ENCODE measurements at places on chromosomes 3 and 15.

GRCh38 chr3:69410301-69410700, 24.4 kb upstream of the FRMD4B start:
- DNase-seq, result peak; percentile 23

- no peak for DNase-seq
These were observed 62.5 kb downstream of the IL20RB start for GRCh38 chr3:137020315-137020714.

DNA sequence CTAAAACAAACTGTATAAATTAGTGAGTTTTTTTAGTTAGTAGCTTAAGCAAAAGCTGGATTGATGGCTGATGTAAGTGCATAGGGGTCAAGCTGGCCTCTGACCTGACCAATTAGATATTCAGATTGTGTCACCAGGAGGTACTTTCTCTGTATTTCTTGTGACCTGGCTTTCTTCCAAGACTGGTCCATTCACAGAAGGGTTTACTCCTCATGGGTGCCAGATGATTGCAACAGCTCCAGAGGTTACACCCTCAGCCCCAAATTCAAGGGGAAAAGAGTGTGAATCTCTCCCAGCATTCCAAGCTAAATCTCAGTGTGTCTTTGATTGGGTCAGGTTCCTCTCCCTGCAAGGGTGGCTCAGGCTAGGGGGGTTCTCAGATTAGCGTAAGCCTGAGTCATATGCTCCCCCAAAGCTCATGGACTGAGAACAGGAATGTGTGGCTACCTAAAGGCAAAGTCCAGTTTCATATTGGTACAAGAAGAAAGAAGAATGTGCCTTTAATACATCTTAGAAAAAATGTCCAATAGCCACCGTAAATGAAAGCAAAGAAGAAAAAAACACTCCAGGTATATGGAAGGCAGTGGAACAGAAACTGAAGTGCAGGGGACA, 16.5 kb downstream of the PML start:
- DNase-seq, result no peak

DNA sequence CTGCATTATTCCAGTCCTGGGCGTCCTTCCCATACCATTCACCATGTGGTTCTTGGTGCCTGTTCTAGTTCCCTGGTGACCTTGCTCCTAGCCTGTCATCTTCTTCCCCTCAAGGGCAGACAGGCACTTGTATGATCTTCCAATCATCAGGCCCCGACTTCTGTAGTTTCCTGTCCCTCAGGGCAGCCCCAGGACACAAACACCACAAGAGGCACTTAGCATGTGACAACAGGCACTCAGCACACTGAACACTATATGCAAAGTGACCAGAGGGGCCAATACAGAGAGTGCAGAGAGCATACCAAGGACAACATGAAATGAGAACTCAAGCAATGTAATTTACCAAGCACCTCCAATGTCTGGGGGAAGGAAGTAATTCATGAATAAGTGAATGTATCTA, 17.9 kb downstream of the TMEM40 start:
- no peak for DNase-seq

DNA sequence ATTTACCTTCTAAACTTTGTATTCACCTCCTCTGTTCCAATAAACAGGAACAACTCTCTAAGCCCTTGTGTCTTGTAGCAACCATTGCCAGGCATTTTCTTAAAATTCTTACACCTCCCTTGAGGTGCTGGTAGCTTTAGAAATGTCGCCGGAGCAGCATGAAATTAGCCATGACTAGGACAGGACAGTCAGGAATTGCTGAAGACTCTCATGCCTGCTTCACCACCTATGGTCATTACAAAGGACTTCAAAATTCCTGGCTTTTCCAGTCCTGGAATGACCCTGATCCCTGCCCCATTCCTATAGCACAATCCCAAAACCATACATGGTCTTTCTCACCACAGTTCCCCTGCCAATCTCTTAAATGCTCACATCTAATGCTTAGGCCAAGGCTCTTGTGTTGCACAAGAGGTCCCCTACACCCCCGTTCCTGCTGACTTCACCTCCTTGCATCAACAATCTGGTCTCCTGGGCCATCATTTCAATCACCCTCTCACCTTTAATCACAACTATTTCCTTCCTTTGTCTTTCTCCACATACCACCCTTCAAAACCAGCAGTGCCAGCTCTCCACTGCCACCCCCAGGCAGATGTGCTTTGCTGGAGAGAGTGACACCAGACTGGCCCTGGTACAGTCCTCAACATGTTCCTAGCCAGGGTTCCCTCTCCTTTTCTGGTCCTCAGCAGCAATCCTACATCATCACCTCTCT, 113.2 kb upstream of the TJP1 start:
- no peak for DNase-seq

- DNase-seq, result no peak
These were observed 45.6 kb downstream of the CDAN1 start for GRCh38 chr15:42691308-42691707.

GRCh38 chr3:40873476-40873875, 325.8 kb upstream of the CTNNB1 start:
- DNase-seq, result no peak

DNA sequence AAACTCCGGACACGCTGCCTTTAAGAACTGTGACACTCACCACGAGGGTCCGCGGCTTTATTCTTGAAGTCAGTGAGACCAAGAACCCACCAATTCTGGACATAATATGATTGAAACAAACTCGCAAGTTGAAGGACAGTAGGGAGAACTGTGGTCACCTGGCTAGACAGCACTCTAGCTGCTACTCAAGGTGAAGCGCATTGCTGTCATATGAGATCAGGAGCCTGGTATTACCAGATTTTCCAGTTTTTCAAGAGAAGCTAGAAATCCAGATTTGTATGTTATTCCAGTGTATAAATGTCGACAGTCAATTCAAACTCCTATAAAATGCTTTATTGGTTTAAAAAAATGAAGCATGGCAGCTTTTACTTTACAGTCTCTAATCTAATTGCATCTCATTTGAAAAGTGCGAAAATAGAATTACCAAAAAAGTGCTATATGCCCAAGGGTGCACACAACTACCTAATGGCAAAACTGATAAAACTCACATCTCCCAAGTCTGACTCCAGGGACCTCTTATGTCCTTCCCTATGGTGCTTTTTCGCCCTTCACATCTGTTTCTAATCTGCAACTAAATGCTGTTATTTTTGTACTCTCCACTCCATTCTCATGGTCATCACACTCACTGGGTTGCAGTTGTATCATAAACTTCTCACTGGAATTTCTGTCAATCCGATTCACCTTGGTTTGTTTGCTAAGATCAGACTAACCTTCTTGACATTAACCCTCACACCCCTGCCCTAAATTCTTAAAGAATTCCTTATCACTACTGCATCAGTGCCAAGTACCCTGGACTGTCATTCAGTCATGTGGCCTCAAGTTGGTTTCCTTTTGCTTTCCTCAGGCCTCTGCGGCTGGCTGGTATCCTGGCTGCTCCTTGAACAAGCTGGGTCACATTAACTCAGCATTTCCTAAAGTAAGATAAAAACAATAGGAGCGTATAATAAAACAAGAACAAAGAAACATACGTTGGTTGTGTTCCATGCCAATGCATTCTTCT, 31.5 kb upstream of the ARHGEF26 start:
- no peak for DNase-seq
